ENCODE measurements at places on chromosomes 3 and 15. TPM values are rescaled to one million over a fixed set of nuclear protein-coding genes. Genes with fewer than 3 reads are reported as not detected.

Gene CADPS
- total RNA-seq, result 0.40 TPM

Gene TPRG1
- 0.40 TPM for total RNA-seq

Gene TMEM45A
- 27.1 TPM for total RNA-seq

Gene SKOR1
- total RNA-seq, result 0.19 TPM

Gene CPNE4
- total RNA-seq, result not detected

Gene LYZL4
- total RNA-seq, result not detected

Gene HDDC3
- 14.1 TPM for total RNA-seq

Gene MRPL3
- 88.3 TPM for total RNA-seq

Gene GOLGA6L7
- total RNA-seq, result not detected

Gene MORC1
- not detected for total RNA-seq

Gene COL6A6
- total RNA-seq, result 0.40 TPM

Gene IDH3A
- 31.8 TPM for total RNA-seq

Gene IMPG2
- 0.44 TPM for total RNA-seq

Gene SMCO1
- not detected for total RNA-seq

Gene RAB6B
- 0.13 TPM for total RNA-seq

Gene PCNP
- 76.8 TPM for total RNA-seq

Gene FEZF2
- total RNA-seq, result not detected

Gene CHCHD4
- total RNA-seq, result 11.4 TPM

Gene FBXO40
- total RNA-seq, result not detected

Gene THRB
- 4.5 TPM for total RNA-seq

Gene EIF2A
- 131 TPM for total RNA-seq

Gene ADAMTSL3
- 0.56 TPM for total RNA-seq

Gene GUCA1C
- not detected for total RNA-seq

Gene SLC28A1
- total RNA-seq, result not detected

Gene AHSG
- total RNA-seq, result not detected

Gene ACTC1
- total RNA-seq, result not detected

Gene CCR8
- total RNA-seq, result not detected

Gene TM4SF4
- not detected for total RNA-seq

Gene GABRR3
- not detected for total RNA-seq

Gene SNX33
- 28.0 TPM for total RNA-seq

Gene BLM
- total RNA-seq, result 3.3 TPM

Gene FBXW12
- not detected for total RNA-seq

Gene RTP4
- total RNA-seq, result 0.99 TPM

Gene CLRN1
- not detected for total RNA-seq

Gene GMNC
- total RNA-seq, result not detected

Gene EXD1
- total RNA-seq, result not detected

Gene CIDEC
- total RNA-seq, result not detected

Gene CKMT1B
- not detected for total RNA-seq

Gene GJD2
- not detected for total RNA-seq

Gene KCNMB2
- total RNA-seq, result not detected

Gene FANCI
- total RNA-seq, result 32.9 TPM

Gene NRROS
- total RNA-seq, result 2.9 TPM

Gene PRR23C
- total RNA-seq, result not detected

Gene ANKUB1
- total RNA-seq, result not detected

Gene UBA7
- 36.2 TPM for total RNA-seq

Gene SLC28A2
- total RNA-seq, result not detected

Gene SLC2A2
- total RNA-seq, result not detected

Gene LHFPL4
- not detected for total RNA-seq

Gene AADACL2
- total RNA-seq, result not detected

Gene GNAT1
- total RNA-seq, result not detected

Gene INAFM2
- 33.8 TPM for total RNA-seq

Gene ATP10A
- total RNA-seq, result 4.9 TPM

Gene GOLGA6D
- not detected for total RNA-seq

Gene BOC
- 5.0 TPM for total RNA-seq

Gene TEX9
- 4.2 TPM for total RNA-seq

Data from aortic smooth muscle cell (primary cell).